Activated gamma-delta T cell treated with Interleukin-2 at 50 U/mL for 16 hours (primary cell): ENCODE measurements at places on chromosomes 11 and 22.

DNA sequence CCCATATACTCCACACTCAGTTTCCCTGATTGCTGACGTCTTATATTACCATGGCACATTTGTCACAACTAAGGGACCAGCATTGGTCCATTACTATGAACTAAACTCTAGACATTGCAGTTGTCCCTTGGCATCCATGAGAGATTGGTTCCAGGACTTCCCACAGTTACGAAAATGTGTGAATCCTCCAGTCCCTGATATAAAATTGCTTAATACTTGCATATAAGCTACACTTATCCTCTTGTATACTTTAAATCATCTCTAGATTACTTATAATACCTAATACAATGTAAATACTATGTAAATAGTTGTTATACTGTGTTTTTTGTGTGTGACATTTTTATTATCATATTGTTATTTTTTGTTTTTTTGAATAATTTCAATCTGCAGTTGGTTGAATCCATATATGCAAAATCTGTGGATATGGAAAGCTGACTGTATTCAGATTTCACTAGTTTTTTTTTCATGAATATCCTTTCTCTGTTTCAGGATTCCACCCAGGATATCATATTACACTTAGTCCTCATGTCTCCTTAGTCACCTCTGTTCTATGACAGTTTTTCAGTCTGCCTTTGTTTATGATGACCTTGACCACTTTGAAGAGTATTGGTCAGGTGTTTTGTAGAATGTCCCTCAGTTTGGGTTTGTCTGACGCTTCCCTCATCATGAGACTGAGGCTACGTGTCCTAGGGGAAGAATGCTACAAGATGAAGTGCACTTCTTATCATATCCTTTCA, 55.3 kb downstream of the INSC start:
- DNase-seq = no peak

- no peak for DNase-seq
Observed at GRCh38 chr11:48005136-48005535, 24.8 kb downstream of the PTPRJ start.

DNA sequence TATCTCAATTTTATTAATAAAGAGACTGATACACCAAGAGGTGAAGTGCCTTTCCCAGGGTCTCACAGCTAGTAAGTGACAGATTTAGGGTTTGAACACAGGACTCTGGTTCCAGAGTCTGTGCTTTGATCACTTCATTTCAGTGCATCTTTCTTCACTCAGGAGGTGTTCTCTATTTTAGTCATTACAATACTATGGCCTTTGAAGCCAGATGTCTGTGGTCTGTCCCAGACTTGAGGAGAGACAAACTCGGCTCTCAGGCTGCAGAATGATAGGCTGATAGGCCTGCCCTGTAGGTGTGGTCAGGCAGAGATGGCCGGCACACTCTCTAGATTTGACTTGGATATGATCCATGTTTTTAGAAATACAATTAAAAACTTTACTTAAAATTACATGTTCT, 478.5 kb upstream of the CCDC90B start:
- DNase-seq = no peak

DNA sequence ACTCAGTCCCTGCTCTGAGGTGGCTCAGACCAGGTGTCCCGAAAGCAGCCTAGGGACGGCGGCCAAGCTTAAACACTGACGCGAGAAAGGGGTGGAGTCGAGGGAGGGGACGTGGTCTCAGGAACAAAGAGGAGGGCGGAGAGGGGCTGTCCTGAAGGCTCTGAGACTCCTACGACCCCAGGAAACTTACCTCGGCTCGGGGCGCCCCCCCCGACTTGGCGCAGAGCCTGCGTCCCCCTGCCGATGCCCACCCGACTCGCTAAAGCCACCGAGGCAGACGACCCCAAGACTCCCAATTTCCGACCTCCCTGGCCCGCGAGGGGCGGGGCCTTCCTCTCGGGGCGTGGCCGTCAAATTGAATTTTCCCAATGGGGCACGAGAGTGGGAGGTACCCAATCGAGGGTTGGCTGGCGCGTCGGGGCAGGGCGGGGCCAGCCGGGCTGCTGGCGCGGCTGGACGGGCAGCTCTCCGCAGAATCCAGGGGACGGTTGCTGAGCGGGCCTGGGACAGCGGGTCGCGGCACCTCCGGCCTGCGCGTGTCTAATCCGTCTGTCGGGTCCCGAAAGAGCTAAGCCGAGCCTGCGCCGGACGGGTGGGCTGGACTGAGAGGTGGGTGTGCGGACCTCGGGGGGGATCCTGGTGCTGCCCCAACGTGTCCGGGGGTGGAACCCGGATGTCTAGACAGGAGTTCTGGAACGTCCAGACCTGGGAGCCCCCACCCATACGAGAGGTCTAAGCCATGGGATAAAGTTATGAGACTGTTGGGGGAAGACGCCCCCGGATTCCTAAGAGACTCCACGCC, at the start of gene SMTN:
Gene SMTN (plus strand): TSS at position 471 of the 802 bp plus-strand sequence. CDS start 1,941 bp downstream, outside the sequence.
- DNase-seq = peak; percentile 87

GRCh38 chr11:133934096-133934495, 22.7 kb downstream of the IGSF9B start:
- DNase-seq = no peak

- DNase-seq = no peak
Observed at GRCh38 chr11:74773476-74773875, 24.8 kb downstream of the RNF169 start.

DNA sequence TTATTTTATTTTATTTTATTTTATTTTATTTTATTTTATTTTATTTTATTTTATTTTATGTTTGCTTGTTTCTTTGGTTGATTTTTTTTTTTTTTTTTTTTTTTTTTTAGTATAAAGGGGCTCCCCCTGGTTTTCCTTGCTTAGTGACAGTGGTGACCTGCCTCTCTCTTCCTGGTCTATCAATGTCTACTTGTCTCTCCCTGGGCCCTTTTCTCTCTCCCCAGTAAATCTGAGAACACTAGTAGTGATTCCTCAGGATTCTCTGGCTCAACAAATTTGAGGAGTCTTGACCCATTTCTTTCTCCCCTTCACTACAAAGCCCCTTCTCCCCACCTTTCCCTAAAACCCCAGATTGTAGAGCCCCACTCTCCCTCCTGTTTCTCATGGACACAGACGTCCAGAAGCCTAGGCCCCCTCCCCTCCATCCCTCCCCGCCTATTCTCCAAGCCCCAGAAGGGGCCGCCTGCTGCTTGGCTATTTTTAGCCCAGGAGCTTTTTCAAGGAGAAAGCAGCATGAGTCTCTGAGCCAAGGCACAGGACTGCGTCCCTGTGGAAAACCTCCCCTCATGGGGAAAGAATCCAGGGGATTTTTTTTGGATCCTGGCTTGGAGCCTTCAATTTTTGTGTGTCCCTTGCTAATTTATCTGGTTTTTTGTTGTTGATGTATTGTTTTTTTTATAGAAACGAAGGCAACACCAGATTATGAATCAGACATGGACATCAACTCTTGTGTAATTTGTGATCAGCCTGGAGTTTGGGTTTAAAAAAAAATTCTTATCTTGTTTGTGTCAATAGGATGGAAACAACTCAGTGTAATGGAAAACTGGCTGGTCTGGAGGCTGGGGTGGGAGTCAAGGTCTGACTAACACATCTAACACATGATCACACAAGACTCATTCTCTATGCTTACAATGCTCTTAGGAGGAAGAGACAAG, 17.5 kb upstream of the ACCSL start:
- no peak for DNase-seq

GRCh38 chr11:21169639-21170038, 500.3 kb downstream of the NELL1 start:
- no peak for DNase-seq

DNA sequence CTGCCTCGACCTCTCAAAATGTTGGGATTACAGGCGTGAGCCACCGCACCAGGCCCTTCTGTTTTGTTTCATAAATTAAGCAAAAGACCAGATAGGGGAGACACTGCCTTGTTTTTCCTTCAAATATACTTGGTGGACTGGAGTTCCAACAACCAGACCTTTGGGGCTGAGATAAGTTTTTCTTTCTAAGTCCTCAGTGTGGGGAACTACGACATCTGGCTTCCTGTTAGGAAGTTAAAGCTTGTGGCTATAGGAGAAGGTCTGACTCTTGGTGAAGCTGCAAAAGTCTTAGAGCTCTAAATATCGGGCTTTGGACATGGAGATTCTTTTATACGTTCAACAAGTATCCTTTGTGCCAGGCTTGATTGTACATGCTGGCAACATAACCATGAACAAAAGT, 64.1 kb upstream of the EED start:
- DNase-seq = no peak

- DNase-seq = no peak
Observed at GRCh38 chr22:41563051-41563711, 2.4 kb downstream of the CSDC2 start.

GRCh38 chr11:69369210-69369825, 75.4 kb downstream of the MYEOV start:
- no peak for DNase-seq

DNA sequence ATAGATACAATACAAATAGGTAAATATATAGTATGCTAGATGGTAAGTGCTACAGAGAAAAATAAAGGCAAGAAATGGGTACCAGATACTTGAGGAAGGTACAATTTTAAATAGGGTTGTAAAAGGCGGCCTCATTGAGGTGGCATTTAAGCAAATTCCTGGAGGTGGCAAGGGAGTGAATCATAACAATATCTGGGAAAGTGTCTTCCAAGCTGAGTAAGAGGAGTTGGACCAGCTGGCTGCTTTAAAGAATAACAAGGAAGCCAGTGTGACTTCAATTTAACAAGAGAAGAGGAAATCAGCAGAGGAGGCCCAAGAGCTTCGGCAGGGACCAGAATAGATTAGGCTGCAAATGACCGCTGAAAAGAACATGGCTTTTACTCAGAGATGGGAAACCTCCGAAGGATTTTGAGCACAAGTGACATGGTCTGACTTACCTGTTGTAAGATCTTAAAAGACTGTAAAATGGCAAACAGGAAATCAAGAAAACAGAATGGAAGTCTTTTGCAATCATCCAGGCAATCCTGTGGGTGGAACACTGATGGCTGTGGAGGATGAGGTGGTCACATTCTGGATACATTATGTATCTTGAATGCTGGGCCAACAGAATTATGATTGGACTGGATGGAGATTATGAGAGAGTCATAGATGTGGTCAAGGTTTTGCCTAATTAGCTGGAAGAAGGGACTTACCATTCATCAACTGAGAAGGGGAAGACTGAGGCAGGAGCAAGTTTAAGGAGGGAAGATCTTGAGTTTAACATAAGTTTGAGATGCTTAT, 77.2 kb downstream of the RDX start:
- DNase-seq = no peak

DNA sequence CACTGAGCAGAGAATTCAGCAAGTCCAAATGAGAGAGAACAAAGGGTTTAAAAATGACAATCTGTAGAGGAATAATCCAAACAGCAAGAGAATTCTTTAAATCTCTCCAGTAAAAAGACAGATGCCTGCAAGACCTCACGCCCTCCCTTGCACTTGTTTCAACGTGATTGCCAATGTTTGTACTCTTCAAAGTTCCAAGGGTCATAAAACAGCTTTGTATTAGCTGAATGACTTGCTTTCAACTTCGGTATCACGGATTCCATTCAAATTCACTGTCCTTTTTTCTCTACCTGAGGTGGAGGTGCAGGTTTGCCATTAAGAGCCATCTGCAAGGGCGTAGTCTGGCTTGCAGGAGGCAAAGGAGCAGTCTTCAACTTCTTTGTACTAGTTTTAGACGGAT, 41.1 kb upstream of the CHRNA10 start:
- no peak for DNase-seq

DNA sequence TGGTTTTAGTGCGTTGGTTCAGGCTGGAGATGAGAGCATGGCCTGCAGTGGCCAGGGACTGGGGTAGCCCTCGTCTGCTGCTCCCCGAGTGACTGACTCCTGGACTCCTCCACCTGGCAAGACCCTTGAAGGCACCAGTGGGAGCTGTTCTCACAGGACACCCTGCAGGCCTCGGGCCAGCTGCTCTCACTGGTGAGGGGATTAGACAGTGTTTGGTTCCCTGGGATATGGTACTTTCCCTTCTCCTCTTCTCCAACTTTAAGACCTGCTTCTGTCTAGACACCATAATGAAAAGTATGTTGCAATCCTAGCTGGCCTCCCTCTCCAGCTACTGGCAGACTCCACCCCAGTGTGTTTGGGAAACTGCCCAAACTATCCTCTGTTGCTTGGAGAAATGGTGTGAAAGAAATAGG, 168.8 kb upstream of the CADM1 start:
- DNase-seq = no peak

- no peak for DNase-seq
Observed at GRCh38 chr11:119108146-119108856, 1.2 kb downstream of the C2CD2L start.

DNA sequence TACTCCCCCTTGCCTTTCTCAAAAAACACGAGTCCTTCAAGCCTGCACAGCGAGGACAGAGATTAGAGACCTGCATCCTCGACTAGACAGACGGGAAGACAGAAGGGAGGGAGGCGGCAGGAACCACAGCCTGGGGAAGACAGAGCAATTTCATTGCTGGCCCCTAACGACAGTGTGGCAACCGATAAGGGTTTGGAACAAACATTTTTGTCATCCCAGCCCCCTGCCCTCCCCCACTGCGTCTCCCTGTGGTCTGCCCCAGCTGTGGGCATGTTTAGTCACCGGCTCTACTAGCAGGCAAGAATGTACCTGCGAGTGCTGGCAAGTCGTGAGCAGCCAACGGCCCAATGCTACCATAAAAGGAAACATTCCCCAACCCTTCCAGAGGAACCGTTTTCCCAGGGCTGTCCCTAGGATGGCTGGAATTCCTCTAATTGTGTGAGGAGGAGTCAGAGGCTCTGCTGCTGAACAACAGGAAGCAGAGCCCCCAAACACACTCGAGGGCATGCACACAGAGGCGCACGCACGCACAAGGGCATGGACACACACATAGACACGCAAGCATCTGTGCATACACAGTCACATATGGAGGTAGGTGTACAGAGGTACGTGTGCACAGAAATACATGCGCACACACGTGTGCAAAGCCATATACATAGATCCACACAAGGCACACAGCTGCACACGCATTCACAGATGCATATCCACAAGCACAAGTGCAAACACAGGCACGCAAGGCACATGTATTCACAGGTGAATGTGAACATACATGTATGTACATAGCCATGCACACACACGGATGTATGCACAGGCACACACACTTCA, 58.3 kb downstream of the MYH9 start:
- DNase-seq = peak; percentile 81

DNA sequence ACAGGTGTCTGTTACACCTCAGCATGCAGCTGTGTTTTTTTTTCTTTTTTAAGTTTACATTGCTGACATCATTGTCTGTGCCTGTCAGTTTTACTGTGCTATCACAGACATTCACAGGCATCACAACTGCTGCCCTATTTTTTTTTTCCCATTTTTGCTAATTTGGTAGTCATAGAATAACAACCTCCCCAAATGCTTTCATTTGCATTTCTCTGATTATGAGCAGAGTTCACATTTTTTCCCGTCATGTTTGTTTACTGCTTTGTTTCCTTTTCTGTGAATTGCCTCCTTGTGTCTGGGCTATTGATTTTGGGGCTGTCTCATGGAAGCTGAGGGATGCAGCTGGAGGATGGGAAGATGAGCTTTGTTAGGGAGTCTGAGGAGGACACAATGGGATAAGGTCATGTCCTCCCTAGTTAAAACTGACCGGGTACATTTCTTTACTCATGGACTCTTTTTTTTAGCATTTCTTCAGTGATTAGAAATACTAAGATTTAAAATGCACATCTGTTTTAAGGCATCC, 155.1 kb downstream of the LDLRAD3 start:
- DNase-seq = no peak

GRCh38 chr11:123977731-123978347, at the start of gene OR10S1:
Gene OR10S1, minus strand, starts transcription at chr11:123977781. Its CDS starts 117 bp downstream, at chr11:123977664.
- DNase-seq = no peak
